Brain microvascular endothelial cell (primary cell): ENCODE measurements at places on chromosomes 6 and 20.

DNA sequence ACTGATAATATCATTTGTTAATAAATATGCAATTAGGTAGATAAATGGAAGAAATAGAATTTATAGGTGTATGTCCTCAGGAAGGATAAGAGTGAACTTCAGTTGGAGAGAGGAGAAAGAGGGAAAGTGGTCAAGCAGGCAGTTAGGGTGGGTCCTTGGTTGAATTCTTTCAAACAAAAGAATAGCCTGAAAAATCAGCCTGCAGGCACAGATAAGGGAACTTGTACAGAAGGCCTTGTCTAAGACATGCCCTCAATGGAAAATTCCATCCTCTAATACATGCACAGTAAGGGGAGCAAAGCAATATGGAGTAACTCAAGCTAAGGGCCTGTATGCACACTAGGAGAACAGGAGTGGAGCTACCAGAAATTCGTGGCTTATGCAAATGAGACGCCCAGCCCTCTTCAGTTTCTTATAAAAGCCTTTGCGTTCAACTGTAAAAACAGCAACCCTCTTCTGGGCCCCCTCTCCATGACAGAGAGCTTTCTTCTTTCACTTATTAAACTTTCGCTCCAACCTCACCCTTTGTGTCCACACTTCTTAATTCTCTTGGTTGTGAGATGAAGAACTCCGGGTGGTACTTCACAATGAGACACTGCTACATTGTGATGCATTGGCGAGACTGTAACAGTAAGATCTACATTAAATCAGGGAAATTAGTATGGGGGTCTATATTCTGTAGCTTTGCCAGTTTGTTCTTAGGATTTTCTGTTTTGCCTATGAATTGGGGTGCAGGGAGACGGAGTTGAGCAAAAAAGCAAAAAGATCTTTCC is 147.0 kb downstream of the HS3ST5 start:
- no peak for DNase-seq

DNA sequence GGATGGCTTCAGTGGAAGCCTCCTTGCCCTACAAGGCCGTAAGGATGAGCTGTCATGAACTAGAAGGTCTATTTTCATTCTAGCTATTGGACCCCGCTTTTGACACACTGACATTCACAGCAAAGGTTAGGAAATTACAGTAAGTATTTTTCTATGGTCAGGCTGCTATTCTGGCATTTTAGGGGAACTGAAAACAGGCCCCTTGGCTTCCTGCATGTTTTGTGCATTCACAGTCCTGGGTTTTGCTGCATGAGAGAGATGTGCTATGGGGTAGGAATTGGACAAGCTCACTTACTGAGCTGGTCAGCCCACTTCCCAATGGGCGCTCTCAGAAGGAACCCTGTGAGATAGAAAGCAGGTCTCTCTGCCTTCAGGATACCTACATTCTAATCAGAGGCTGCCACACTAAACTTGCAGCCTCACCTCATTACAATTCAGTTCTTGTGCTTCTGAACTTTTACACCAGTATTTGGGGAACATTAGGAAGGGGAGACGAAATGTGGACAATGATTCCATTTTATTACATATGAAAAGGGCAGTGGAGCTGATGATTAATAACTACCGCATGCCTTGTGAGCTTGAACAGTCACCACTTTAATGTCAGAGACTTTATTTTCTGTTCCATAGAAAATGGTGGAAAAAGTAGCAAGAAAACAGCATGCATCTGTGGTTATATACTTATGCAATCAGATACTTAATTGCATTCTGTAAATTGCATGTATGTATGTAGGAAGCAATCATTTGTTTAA is 86.6 kb upstream of the TAB2 start:
- no peak for DNase-seq

DNA sequence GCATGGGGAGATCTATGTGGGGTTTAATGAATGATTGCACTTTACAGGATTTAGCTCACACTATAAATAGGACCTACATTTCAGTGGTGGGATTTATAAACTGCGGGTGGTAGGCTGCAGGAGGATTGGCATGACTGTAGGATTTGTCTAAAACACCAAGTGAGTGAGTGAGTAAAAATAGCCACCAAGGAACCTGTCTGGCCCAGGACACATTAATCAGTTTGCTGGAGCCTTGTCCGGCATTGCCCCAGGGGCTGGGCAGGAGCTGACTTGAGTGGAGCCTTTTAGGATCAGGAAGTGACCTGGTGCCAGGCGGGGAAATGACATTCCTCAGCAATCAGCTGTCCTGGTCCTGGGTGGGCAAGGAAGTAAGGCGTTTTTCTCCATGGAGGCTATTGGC is 278.7 kb upstream of the PRND start:
- no peak for DNase-seq

DNA sequence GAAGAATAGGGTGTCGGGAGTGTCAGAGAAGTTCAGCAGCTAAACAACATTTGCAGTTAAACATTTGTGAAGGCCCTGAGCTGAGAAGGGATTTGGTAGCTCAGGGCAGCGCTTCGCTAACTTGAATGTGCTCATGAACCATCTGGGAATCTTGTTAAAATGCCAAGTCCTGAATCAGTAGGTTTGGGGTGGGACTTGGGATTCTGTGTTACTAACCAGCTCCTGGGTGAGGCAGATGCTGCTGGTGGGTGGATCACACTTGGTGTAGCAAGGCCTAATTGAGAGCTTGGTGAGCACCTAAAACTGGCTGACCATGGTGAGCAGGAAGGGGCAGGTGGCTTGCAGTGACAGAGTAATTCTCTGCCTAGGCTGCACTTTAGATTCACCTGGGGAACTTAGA is 5.9 kb downstream of the PTPRA start:
- peak; percentile 11 for DNase-seq

DNA sequence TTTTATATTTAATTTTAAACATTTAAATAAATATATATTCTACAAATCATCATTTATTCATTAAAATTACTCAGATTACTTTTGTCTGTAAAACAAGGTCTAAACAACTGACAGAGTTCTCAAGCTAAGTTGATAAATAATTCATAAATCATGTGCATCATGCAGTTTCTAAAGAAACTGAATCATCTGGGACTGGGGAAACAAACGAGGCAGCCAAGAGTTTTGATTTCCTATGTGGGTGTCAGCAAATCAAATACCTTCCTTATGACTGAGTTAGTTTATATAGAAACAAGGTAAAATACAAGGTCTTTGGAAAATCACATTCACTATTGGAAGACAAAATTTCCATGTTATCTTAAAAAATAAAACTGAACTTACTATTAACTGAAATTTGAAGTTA is 149.9 kb upstream of the BEND6 start:
- DNase-seq = peak; percentile 65

- DNase-seq = no peak
Measured at GRCh38 chr20:48886194-48886593, 35.3 kb upstream of the ARFGEF2 start.

DNA sequence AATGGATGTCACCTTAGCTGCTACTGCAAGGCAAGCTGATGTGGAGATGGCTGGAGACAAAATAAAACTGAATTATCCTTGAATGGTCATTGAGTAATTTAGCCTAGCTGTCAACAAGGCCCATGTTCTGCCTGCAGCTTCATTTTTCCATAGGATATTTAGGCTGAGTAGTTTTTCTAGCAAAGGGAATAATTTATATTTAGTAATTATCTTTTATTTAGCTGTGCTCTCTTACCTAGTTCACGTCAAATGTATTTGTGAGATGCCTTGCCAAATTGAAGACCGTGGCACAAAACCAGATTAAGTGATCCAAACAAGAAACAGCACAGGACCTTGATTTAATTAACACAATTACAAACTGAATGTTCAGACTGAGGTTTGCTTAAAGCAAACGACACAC is 77.4 kb upstream of the CEP162 start:
- DNase-seq = no peak

- DNase-seq = no peak
Measured at GRCh38 chr6:154095571-154095970, 56.5 kb downstream of the OPRM1 start.

DNA sequence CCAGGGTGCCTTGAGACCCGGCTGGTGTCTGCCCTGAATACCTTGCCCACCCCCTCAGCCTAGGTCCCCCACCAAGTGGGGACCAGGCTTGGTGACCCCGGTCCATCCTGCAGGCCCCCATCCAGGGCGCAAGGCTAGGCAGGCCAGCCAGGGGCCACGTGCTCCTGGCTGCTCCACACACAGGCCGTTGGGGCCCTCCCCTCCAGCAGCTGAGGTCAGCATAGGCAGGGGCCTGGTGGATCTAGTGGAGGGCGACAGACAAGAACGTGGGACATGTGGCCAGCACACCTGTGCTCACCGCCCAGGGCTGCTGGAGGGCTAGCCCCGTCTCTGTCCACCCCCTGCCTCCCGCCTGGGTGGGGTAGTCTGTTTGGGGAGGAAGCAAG is 7.5 kb upstream of the HRH3 start:
- no peak for DNase-seq

DNA sequence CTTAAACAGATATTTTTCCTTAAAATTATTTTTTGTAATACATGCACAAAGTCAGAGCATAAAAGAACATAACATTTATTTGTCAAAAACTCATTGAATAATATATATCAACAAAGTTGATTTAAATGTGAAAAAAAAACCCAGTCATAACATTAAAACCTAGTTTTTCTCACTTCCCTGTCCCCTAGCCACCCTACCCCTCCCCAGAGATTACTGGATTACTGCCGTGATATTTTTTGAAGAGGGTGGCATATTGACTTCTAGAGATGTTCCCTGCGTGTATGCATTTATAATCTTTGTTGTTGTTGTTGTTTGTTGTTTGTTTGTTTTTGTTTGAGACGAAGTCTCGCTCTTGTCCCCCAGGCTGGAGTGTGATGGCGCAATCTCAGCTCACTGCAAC is 52.4 kb upstream of the ARMC2 start:
- DNase-seq = no peak

DNA sequence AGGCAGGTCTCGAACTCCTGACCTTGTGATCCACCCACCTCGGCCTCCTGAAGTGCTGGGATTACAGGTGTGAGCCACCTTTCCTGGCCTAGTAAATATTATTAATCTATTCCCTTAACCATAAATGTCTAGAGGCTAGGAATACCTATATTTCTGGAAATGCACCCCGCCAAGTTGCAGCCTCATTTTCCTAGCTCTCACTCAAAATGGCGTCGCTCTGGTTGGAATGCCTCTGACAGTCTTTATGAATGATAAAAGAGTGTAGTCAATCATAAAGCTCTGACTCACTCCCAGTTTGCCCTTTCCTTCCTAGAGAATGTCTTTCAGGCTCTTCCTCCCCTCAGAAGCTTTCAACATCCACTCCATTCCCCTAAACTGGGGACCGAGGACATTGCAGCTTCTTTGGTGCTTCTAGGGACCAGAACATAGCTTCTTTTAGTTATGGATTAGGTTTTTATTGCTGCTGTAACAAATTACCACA is 14.1 kb upstream of the TRIM26 start:
- DNase-seq = no peak

DNA sequence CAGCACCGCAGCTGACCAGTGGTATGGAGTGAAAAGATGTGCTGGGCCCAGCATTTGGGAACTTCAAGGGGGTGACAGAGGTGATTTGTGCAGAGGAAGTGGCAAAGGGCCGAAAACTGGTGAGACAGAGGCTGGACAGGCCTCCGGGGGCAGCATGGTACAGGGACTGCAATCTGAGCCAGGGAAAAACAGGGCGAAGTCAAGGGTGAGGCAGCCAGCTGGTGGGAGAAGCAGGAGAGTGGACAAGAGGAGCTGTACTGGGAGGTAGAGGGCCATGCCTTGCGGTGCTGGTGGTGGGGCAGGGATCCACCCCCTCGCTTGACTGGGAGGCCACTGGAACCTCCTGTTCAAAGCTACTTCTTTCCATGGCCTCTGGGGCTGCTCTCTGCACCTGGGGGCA is 7.3 kb upstream of the GFRA4 start:
- no peak for DNase-seq

- no peak for DNase-seq
Measured at GRCh38 chr6:15995493-15995892, 133.4 kb upstream of the MYLIP start.

- DNase-seq = peak; percentile 65
Measured at GRCh38 chr6:33075568-33076405, at the start of gene HLA-DPB1. HLA-DPB1 (plus strand) TSS chr6:33075990; CDS start chr6:33076042, 52 bp downstream.

GRCh38 chr20:34538671-34539123 is 19.8 kb upstream of the MAP1LC3A start:
- DNase-seq = peak; percentile 43

DNA sequence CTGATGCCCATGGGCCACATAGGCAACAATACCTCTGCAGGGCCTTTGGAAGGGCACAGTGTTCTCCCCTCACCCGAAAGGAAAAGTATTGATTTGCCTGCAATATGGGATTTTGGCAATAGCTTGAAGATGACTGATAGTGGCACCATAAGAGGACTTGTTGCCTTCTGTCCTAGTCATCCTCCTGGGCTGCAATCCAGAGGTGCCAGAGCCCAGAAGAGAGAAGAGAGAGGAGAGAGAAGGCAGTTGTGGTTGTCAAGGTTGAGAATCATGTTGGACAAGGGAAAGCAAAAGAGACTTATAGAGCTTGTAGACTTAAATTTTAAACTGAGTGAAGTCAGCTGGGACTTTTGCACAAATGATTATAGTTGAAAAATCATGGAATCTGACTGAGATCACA is 14.6 kb downstream of the HDGFL1 start:
- no peak for DNase-seq

DNA sequence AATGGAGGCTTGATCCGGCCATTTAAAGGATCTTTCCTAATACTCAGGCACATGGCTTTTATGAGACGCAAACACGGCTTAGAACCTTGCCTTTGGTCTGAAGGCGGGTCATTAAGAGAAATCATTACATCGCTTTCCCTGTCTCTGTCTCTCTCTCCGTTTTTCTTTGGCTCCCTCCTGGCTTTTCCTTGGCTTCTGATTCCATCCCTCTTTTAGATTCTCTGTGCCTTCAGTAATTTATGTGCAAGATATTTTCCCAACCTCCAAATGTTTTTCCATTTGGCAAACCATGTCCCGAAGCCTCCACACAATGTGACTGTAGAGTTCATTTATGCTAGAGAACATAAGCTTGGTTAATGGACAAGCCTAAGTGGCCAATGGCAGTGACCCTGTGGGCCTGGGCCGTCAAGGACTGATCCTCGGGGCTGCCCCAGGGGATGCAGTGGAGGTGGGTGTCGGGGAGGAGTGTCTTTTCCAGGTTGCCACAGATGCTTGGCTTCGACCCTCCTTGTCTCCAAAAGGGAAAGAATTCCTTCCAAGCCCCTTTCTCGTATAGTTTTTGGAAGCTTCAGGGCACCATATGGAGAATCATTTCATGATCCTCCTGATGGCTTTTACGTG is 157.0 kb downstream of the SCML4 start:
- DNase-seq = no peak

GRCh38 chr6:39204646-39205244 is 24.5 kb downstream of the KCNK5 start:
- no peak for DNase-seq
